Midbrain (tissue), 1 donor: ENCODE measurements at places on chromosomes 6 and 20.

DNA sequence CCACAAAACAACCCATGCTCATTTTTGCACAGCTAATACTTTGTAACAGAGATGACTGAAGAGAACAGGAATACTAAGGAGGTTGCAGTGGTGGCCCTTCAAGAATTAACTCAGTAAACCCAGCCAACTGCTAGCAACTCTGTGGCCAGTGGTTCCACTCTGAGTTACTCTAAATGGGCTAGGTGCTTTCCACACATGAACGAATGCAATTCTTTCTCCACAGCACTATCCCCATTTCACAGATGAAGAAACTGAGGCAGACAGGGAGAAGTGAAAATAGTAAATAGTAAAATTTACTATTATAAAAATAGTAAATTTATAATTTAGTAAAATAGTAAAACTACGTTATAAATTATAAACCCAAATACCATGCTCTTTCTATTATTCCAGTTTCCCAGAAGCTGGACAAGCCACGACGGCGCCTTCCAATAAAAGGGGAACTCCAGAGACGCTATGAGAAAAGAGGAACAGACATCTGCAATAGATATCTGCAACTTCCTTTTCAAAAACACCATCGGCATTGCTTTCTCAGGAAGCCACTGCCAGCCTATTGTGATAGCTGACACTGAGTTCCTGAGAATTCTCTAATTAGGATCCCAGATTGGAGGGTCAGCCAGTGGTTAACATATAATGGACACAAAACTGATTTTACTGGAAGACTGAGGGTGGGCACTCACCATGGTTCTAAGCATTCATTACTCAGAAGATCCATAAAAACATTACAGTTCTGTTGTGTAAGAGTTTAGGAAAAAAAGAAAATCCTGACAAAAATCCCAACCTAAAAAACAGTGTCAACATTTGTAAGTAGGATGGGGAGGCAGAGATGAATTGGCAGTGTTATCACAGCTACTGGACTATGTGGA, 16.2 kb downstream of the FKBP1A start:
- no peak for DNase-seq

DNA sequence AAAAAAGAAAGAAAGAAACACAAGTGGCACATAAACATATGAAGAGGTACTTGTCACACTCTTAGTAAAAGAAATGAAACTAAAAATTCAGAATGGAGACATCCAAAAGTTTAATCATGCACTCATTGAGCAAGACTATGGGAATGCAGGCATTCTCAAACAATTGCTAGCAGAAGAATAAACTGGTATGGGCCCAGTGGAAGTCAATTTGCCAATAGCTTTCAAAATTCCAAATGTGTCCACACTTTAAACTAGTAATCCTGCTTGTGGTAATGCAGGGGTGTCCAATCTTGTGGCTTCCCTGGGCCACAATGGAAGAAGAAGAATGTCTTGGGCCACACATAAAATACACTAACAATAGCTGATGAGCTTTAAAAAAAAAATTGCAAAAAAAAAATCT, 97.4 kb downstream of the EPB41L2 start:
- DNase-seq: no peak

- no peak for DNase-seq
Observed at GRCh38 chr20:44072384-44072783, 114.6 kb downstream of the JPH2 start.

DNA sequence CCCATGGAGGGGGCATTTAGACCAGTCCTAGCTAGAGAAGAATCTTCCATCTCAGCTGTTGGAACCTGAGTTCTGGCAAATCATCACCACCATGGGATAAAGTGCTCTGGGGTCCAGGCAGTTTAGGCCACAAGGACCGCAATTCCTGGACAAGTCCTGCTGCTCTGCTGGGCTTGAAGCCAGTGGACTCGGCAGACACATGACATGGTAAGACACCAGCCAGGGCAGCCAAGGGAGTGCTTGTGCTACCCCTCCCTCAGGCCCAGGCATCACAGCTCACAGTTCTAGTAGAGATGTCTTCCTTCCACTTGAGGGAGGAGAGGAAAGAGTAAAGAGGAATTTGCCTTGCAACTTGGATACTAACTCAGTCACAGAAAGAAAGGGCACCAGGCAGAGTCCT, 246.0 kb downstream of the EYA4 start:
- no peak for DNase-seq

DNA sequence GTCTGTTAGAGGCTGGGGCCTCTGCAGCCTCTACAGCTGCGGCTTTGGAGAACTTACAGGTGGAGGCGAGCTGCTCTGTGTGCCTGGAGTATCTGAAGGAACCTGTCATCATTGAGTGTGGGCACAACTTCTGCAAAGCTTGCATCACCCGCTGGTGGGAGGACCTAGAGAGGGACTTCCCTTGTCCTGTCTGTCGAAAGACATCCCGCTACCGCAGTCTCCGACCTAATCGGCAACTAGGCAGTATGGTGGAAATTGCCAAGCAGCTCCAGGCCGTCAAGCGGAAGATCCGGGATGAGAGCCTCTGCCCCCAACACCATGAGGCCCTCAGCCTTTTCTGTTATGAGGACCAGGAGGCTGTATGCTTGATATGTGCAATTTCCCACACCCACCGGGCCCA, 2.6 kb downstream of the TRIM39 start:
- DNase-seq: no peak

- DNase-seq: no peak
Observed at GRCh38 chr6:143279385-143279784, 171.1 kb downstream of the ADAT2 start.

DNA sequence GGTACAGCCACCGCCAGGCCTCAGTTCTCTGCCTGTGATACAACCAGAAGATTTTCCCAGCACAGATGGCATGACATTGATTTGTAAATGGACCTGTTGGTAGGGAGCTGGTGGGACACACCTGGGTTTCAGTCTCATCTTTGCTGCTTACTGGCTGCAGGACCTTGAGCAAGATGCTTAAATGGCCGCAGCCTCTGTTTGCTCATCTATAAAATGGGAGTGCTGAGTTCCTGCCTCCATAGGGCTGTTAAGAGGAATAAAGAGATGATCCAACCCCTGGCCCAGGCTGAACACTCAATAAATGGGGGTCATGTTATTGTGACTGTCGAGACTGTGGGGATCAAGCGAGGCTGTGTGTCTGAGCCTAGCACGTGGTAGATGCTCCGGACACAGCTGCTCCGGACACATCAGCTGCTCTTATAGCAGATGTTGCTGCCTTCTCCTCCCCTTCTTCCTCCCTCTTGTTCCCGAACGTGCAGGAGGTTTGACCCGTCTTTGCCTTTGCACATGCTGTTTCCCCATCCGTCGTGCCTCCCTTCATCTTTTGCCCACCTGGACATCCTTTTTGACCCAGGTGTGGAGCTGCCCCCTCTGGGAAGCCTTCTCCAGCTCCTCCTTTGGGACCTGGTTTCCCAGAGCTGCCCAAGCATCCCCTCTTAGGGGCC, 29.2 kb downstream of the DLGAP4 start:
- no peak for DNase-seq

DNA sequence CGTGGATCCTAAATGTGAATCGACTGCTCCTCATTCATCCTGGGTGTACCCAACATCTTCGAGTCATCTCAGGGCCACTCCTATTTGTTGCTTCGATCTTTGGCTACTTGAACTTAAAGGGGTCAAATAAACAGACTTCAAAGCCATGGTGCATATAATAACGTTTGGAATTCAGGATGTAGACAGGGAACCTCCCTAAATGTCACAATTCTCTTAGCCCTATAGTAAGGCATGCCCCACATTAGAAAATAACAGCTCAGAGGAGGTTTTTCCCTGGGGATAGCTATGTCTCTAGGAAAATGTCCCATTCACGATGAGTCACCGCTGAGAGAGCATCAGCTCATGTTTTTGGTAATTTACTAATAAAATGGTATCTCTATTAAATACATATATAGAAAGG, 54.8 kb upstream of the BMP6 start:
- DNase-seq: no peak
